ENCODE measurements at places on chromosomes 11 and 22. TPM values are rescaled to one million over a fixed set of nuclear protein-coding genes. Genes with fewer than 3 reads are reported as not detected.
A peak's percentile ranks its signal among the peaks of the same experiment; 100 is the strongest.

The TYR gene
- total RNA-seq, result not detected

DNA sequence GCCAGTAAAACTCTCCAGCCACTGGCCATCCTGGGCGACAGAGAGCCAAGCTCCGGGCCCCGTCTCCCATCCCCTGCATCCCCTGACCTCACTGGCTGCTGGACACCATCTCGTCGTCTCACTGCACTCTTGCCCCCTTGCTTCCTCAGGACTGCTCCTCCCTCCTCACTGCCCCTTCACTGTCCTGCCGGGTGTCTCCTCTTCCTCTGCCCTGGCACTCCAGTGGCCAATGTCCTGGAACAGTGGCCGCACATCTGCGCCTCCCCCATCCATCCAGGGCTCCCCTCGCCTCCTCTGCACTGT, 800.4 kb downstream of the BRD1 start:
- DNase-seq, result no peak

DNA sequence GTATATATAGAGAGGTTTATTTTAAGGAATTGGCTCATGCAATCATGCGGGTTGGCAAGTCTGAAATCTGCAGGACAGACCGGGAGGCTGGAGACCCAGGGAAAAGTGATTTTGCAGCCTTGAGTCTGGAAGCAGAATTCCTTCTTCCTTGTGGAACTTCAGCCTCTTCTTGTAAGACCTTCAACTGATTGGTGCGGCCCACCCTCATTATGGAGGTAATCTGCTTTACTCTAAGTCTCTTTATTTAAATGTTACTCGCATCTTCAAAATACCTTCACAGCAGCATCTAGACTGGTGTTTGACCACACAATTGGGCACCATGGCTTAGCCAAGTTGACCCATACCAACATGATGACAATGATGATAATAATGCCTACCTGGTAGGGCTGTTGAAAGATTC, 17.8 kb downstream of the MB start:
- DNase-seq, result no peak

DNA sequence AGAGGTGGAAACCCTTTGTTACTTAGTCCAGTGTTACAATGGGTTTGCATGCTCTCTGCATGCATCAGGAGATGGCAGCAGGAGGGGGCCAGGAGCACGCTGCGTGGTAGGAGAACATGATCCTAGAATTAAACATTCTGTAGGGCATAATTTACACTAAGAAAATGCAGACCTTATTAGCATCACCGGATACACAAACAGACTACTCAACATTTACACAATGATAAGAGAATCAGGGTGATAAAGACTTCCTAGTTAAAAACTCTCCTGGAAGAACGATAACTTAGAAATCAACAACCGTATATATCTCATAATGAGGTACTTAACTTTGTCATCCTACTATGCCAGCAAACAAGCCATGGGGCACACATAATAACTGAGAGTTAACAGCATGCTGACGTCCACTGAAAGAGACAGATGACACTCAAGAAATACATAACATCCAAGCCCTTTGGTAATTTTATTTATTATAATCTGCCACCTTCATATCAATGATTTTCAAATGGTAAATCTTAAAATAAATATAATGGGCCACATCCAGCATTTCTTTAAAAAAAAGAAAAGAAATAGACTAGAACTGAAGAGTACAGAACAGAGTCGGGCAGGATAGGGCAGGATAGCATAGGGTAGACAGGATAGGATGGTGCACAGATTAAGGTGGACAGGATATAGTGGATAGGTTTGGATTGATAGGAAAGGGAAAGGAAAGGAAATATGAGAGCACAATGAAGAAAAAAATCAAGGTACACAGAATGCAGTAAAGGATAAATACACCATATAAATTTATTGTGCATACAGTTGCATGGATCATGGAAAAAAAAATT, 27.5 kb downstream of the CADM1 start:
- DNase-seq, result no peak

GRCh38 chr22:29050457-29050856, 11.2 kb downstream of the C22orf31 start:
- no peak for DNase-seq

GRCh38 chr11:12266943-12267342, 110.4 kb upstream of the PARVA start:
- DNase-seq, result no peak

The MEI1 gene
- 59.3 TPM for total RNA-seq

DNA sequence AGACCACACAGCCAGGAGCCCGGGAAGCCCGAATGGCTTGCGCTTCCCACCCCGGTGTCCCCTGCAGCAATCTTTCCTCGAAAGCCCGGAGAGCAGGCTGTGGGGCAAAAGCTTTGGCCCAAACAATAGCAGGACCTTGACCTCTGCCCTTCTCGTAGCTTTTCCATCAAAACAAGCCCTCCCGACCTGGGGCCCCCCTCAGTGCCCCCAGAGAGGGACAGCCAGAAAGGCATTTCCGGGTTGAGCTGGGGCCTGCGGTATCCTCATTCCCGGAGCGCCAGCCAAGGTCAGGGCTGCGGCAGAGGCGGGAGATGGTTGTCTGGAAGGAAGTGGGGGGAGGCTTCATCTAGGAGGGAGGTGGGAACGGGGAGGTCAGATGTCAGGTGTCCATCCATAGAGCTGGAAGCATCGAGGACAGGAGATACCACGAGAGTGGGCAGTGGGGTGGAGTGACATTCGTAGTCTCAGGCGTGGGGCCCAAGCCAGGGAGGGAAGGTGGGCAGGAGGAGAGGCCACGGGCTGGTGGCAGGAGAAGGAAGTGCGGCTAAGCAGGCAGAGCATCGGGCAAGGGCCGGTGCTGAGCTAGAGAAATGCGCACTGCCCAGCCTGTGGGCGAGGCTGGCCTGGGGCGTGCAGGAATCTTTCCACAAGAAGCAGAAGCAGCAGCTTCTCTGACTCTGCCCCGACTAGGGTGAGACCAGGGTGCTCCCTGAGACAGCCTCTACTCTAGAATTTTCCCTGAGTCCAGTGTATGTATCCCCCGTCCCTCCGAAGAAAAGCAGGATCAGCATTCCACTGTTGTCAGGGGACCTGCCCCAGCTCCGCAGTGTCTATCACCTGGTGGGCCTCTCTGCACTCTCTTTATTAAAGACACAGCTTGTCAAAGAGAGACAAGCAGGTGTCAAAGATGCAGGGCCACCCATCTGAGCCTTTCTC, 14.3 kb downstream of the PDGFB start:
- DNase-seq, result no peak

DNA sequence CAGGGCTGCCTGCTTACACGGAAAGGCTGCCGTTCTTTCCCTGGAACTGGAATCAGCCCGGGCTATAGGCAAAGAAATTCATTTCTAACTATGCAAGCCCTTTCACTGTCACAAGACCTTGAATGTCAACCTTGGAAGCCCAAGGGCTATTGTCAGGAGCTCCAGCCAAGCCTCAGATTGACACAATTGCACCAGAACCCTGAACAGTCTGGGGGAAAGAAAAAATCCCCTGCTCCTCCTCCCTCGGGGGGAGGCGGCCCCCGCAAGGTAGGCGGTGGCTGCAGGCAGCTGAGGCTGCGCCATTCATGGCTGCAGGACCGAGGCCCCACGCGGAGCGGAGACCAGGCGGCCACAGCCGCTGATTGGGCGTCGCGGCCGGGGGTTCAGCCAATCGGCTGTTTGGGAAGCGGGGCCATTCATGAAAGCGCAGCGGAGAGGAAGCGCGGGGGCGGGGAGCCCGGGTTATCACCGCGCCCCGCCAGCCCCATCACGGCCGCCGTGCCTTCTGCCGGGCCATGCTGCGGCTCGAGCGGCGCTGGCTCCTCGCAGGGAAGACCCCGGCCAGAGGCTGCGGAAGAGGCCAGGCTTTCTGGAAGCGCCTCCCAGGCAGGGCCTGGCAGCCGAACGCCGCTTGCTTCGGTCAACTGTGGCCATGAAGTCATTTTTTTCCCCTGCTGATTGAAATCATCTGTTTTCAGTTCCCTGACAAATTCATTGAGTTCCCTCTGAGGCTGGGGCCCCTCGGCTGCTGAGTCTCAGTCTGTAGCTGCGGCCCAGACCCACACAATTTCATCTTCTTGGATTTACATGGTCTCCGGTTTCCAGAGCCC, 38.1 kb upstream of the LINC01488 start:
- DNase-seq, result peak; percentile 82

DNA sequence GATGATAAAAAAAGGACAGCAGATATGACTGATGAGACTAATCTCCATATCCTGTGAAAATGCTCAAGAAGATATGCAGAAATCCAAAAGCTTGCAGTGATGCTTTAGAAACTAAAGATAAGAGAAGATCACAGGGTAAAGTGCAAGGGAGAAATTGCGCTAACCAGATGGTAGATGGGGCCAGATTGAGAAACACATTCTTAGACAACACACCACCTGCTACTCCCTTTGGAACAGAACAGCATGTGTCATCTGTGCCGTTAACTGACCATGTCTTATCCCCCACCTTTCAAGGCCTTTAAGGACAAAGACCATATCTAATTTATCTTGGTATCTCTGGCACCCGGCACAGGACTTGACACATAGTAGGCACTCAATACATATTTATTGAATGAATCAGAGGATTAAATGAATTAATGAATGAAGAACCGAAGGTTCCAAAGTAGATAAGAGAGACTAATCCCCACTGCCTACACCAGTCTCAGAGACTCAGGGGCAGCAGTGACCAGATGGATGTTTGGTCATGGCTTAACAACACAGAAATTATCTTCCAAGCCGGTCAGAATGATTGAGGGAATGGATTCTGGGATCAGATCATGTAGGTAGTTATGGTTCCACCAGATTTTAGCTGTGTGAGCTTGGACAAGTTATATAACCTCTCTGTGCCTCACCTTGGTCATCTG, 12.3 kb upstream of the P2RY2 start:
- no peak for DNase-seq

The GAB4 gene
- not detected for total RNA-seq

- DNase-seq, result no peak
These were observed 37.3 kb downstream of the OR10A6 start for GRCh38 chr11:7893796-7894195.

- no peak for DNase-seq
These were observed 8.4 kb upstream of the CTR9 start for GRCh38 chr11:10742460-10743208.

DNA sequence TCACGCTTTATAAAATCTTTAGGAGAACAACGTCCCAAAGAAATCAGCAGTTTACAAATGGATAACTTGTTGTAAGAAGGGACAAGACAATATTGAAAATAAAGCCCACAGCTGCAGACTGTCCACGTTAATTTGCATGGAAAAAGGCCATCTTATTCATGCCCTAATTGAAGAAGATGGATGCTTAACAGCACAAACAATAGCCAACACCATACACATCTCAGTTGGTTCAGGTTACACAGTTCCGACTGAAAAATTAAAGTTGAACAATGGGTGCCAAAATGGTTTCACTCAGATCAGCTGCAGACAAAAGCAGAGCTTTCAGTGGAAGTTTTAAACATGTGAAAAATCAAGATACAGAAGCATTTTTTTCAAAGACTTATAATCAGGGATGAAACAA, 314.2 kb downstream of the RAB38 start:
- no peak for DNase-seq

The ARHGAP42 gene
- 3.0 TPM for total RNA-seq

DNA sequence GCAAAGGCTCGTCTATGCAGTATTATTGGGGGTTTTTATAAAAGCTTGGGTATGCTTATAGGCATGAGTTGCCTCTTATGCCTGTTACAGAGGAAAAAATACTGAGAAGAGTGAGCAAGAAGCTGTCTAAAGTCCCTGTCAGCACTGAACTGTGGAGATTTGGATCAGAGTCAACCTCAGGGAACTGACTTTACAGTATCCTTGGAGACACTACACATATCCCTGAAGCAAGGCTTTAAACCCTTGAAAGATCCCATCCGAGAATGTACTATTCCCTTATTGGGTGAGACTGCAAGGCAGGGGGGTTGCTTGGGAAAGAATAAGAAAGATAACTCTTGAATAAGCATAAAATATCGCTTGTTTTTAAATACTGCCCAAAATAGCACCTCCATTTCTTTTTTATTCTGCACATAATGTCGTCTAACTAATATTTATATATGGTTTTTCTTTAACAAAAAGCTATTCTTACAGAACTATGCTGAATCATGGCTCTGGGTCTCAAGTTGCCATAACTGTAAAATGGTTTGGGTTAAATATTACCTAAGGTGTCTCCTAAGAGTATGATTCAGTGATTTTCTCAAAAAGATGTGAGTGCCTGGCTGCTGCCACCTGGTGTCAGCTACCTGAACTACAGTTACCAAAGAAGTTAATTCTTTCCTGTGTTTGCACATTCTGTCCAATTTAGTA, 1062.8 kb downstream of the DLG2 start:
- peak; percentile 59 for DNase-seq

Data from B cell (primary cell).